ENCODE measurements at places on chromosomes 3 and 15.

- no peak for DNase-seq
Measured at GRCh38 chr3:119588112-119588511, 8.8 kb downstream of the ADPRH start.

- DNase-seq = no peak
Measured at GRCh38 chr15:92636401-92636907, 19.1 kb downstream of the FAM174B start.

GRCh38 chr3:52029053-52029452 is 27.3 kb downstream of the DUSP7 start:
- no peak for DNase-seq

- peak; percentile 41 for DNase-seq
Measured at GRCh38 chr3:101828691-101829436, 20.4 kb upstream of the NFKBIZ start.

GRCh38 chr3:4736284-4736861 is 242.9 kb upstream of the BHLHE40 start:
- DNase-seq = no peak

DNA sequence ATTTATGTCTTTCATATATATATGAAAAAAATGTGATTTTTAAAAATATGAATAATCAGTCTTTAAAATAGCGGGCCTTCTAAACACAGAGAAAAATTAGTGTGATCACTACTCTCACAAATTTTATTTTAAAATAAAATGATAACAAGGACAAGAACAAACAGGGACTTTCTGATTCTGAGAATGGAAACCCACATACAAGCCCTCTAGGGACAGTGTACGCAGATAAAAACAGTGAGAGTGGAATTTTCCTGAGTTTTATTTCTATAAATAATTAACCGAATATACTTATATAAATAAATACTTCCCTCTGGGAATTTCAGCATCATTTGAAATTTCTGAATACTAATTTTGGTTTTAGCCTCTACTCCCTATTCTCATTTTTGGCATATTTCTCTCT is 201.4 kb upstream of the CBLB start:
- no peak for DNase-seq

GRCh38 chr3:12194209-12194608 is 35.5 kb upstream of the TIMP4 start:
- peak; percentile 64 for DNase-seq

GRCh38 chr3:78633626-78634025 is 1134.2 kb downstream of the ROBO1 start:
- DNase-seq = no peak

DNA sequence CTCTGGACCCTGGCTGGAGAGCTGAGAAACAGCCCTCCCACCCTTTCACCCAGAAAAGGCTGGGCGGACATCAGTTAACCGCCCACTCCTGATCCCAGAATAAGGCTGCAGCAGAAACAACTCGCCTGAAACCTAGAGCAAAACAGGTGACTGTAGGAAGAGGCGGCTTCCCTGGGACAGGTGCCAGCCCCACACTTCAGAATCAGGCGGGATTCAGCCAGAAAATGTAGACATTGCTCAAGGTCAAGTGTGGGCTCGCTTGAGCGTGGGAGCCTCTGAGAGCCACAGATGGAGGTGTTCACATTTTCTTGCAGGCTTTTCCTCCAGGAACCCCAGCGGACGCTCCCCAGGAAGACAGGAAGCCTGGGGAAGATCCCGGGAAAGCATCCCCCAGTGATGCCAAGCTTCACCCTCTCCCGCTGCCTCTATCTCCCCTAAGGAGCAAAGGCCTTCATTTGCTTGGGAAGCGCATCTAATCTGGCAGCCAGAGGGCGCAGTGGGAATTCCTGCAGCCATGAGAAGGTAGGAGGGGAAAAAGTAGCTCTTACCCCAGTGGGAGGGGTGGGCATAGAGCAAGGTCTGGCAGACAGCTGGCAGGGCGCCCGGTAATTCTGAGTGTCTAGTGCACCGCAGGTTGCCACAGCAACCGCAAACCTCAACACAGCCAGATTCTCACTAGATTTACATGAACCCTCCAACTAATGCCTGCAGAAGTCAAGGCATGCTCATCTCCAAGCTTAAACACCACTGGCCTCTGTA is 77.7 kb downstream of the OCA2 start:
- peak; percentile 79 for DNase-seq

GRCh38 chr3:15768421-15769255 is 29.1 kb downstream of the ANKRD28 start:
- DNase-seq = peak; percentile 90

GRCh38 chr15:32041294-32041693 is 11.0 kb downstream of the CHRNA7 start:
- DNase-seq = no peak

DNA sequence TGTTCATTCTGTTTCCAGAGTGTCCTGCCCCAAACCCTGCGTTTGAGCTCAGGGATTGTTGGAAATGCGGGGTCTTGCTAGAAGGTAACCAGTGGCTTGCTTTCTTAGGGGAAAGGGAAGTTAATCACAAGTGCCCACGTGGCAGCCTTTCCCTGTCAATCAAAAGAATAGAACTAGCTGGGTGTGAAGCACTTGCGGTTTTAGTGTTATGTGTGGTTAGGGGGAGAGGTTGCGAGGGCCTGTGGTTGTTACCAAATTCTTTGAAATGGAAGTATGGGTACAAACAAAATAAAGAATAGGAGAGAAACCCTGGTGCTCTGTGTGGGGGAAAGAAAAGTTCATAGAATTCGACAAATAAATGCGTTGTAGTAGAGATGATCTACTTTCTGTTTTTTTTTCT is 67.6 kb downstream of the FNDC3B start:
- no peak for DNase-seq

Data from H4 (cell line).